ENCODE measurements at places on chromosomes 12 and 14. TPM values are rescaled to one million over a fixed set of nuclear protein-coding genes. Genes with fewer than 3 reads are reported as not detected.

Gene MYF5
- not detected for total RNA-seq

Gene CFAP251
- total RNA-seq = 2.6 TPM

Gene IQSEC3
- total RNA-seq = under 0.01 TPM

Gene LTBP2
- total RNA-seq = 6.2 TPM

Gene NUAK1
- total RNA-seq = 32.5 TPM

Gene SMCO2
- 0.22 TPM for total RNA-seq

Gene B4GALNT3
- not detected for total RNA-seq

Gene DBX2
- not detected for total RNA-seq

Gene IKZF4
- 0.22 TPM for total RNA-seq

Gene PSMA6
- 290 TPM for total RNA-seq

Gene AQP2
- not detected for total RNA-seq

Gene CCDC38
- total RNA-seq = not detected

Gene GARIN6
- not detected for total RNA-seq

Gene TAS2R10
- total RNA-seq = 0.22 TPM

Gene GYS2
- total RNA-seq = not detected

Gene EIF2B1
- 24.0 TPM for total RNA-seq

Gene TCL1B
- not detected for total RNA-seq

Gene TAS2R9
- total RNA-seq = not detected

Gene GPX2
- not detected for total RNA-seq

Gene SIX4
- total RNA-seq = 0.20 TPM

Gene RPGRIP1
- 0.20 TPM for total RNA-seq

Gene ABHD12B
- not detected for total RNA-seq

Gene MUCL1
- not detected for total RNA-seq

Gene TAS2R8
- not detected for total RNA-seq

Gene ADGRD1
- 0.20 TPM for total RNA-seq

Gene FITM1
- 0.44 TPM for total RNA-seq

Gene FOXM1
- total RNA-seq = 1.6 TPM

Gene CLEC4D
- not detected for total RNA-seq

Gene ENDOU
- under 0.01 TPM for total RNA-seq

Gene SNRPF
- 19.8 TPM for total RNA-seq

Gene DCN
- total RNA-seq = not detected

Gene MLEC
- total RNA-seq = 27.4 TPM

Gene IFI27
- 78.0 TPM for total RNA-seq
